ENCODE measurements at places on chromosomes 2 and 18.

- DNase-seq: no peak
These were observed 40.7 kb upstream of the TAF1B start for GRCh38 chr2:9802576-9802993.

DNA sequence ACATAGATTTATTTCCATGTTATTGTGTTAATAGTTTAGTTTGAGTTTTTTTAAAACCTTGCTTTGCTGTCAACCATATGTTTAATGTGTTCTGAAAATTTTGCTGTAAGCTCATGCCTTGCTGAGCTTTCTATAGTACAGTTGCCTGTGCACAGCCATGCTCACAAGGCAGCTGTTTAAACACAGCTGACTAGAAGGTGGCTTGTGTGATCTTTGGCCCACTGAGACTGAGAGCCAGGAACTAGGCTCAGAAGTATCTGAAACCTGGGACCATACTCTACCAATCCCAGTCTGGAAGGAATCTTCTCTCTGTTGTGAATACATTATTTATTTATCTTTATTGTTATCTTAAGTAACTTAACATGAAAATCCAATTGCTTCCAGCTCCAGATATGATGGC is 350.5 kb downstream of the KIAA1328 start:
- no peak for DNase-seq

GRCh38 chr2:133414486-133415209 is 153.6 kb downstream of the NCKAP5 start:
- no peak for DNase-seq

- no peak for DNase-seq
These were observed 372.4 kb upstream of the SPRED2 start for GRCh38 chr2:65804777-65805176.

GRCh38 chr18:46010050-46010449 is 42.9 kb upstream of the EPG5 start:
- DNase-seq: no peak

DNA sequence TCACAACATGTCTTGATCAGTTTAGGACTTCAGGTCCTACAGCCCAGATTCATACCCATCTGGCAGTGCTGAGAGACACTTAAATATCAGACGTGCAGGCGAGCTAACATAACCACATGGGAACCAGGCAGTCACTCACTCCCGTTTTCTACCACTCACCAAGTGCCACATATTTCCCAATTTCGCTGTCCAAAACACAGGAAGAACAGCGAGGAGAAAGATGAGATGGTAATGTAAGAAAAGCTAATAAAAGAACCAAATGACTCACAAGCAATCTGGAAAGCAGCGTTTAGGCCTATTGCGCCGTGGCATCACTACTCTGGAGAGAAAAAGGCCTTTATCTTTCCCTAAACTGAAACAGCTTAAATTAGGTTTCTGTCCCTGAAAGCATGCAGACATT is 647.8 kb upstream of the SLC39A10 start:
- DNase-seq: no peak

DNA sequence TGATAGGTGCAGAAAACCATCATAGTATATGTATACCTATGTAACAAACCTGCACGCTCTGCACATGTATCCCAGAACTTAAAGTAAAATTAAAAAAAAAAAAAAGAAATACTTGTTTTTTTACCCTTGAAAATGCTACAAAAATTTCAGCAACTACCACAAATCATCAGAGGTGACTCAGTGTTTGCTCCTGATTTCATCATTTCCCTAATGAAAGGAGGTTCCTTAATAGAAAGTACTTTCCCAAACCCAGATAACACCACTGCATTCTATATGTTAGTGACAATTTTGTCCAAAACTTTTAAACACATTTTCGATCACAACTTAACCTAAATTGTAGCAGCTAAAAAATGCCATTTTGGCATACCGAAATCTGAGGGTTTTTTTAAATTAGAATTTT is 163.3 kb downstream of the SLC39A10 start:
- no peak for DNase-seq

GRCh38 chr18:66623821-66624220 is 19.9 kb upstream of the CDH19 start:
- no peak for DNase-seq

- DNase-seq: no peak
These were observed 710 bp upstream of the XRCC5 start for GRCh38 chr2:216108310-216108966.

DNA sequence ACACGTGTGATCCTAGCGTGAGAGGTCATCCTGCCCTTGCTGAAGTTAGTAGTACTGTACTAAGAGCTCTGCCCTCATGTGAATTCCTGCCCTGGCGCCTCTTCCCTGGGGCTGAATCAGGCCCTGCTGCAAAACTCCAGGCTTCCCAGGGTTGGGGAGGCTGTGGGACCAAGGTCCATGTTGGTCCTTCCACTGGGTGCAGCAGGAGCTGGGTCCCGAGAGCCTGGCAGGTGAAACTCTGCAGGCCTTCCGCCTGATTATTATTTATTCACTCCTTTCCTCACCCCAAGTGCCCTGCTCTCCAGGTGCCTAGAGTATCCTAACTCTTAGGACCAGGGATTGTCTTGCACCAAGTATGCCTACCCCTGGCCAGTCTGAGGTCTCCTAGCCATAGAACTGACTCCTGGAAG is 5.3 kb upstream of the CNNM3 start:
- DNase-seq: no peak

- no peak for DNase-seq
These were observed 151.0 kb upstream of the NDUFV2 start for GRCh38 chr18:8951491-8951890.

- DNase-seq: no peak
These were observed 99.7 kb downstream of the GULP1 start for GRCh38 chr2:188391354-188391753.

DNA sequence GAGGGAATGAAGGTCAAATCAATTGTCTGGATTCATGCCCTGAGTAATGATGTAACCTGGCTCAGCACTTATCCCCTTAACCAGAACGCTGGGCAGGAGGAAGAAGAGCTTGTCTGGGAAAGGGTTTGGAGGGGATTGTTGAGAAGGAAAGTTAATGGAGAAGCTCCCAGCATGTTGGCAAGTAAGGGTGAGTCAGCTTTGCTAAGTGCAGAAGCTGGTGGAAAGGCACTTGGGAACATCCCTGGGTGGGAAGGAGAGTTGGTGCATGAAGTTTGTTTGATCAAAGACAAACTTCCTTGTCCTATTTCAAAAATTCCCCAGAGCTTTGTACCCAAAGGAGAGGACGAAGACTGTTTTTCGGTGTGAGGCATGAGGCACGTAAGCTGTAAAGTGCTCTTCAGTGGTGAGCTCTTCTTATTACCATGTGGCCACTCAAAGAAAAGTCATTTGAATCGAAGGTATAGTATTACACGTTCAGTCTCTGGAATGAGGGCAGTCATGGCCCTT is 17.6 kb upstream of the DAW1 start:
- DNase-seq: no peak

DNA sequence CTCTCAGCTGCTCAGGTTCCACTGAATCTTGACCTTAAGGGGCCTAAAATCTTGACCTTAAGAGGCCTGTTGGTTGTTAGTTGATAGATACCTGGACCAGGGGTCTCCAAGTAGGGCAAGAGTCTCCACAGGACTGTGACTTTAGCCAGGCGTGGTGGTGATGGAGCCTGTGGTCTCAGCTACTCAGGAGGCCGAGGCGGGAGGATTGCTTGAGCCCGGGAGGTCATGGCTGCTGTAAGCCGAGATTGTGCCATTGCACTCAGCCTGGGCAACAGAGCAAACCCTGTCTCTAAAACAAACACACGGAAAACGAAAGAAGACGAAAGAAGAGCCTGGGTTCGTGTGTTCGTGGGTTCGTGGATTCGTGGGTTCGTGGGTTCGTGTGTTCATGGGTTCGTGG is 120.2 kb upstream of the CTDP1 start:
- DNase-seq: no peak

GRCh38 chr2:47073641-47074040 is 81.5 kb downstream of the STPG4 start:
- no peak for DNase-seq

DNA sequence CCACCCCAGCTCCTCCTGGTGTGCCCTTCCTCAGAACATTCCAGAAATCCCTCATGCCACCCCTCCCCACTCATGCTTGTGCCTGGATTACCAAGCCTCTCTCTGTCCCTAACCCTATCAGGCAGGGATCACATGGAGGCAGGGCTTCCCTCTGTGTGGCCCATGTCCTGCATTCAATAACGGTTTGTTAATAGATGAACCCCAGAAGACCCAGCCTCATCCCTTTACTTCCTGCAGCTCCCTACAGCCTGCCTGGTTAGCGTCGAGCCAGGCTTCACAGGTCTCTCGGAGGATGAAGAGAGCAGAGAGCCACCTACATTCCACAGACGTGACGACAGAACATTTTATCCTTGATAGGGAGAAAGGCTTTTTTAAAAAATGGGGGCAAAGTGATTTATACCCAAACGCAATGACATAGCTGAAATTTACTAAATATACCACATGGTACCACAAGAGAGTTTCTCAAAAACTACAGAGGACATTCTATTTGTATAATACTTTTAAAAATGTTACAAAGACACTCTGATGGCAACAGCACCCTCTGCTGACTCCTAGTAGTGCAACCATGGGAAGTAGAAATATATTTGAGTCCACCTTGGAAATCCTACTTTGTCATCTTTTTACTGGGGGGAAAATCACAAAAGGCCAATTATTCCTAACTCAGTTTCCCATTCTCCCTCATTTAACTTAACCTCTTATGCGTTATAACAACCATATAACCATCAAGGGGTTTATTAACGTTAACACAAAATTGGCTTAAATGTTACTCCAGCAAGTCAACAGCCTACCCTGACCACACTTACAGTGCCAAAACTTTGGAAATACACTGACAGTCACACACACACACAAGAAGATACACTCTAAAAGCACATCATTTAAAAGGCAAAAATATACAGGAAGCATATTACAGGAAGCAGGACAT is 30.7 kb downstream of the FBXO15 start:
- no peak for DNase-seq

GRCh38 chr2:118835746-118836410 is 11.6 kb downstream of the EN1 start:
- no peak for DNase-seq

GRCh38 chr2:234565201-234565600 is 68.3 kb upstream of the ARL4C start:
- DNase-seq: no peak

DNA sequence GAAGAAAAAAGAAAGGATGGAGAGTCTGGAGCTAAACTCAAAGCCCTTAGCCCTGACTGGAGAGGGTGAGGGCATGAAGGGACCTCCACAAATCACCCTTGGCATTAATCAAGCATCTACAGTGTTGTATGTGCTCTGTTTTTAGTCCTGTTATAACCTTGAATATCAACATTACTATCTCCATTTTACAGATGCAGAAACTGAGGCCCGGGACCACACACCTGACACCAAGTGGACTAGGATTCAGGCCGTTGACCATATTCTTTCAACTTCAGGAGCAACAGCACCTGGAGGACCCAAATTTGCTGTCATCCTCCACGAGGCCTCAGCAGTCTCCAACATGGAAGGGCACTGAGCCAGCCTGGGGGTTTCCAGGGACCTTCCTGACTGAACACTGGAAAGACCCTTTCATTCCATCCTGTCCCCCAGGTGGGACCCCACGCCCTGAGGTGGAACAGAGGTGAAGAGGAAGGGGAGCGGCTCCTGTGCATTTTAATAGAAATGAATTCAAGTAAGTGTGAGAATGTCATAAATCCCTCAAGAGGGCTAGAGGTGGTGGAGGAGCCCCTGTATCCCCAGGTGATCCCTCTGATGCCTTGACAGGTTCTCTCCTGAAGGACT is 41.0 kb downstream of the SERTAD2 start:
- DNase-seq: no peak
